ENCODE measurements at places on chromosomes 3 and 15.

- DNase-seq, result no peak
These were observed 264.2 kb downstream of the NFKBIZ start for GRCh38 chr3:102113421-102114041.

GRCh38 chr3:33026267-33026666 is 70.7 kb downstream of the GLB1 start:
- DNase-seq, result no peak

DNA sequence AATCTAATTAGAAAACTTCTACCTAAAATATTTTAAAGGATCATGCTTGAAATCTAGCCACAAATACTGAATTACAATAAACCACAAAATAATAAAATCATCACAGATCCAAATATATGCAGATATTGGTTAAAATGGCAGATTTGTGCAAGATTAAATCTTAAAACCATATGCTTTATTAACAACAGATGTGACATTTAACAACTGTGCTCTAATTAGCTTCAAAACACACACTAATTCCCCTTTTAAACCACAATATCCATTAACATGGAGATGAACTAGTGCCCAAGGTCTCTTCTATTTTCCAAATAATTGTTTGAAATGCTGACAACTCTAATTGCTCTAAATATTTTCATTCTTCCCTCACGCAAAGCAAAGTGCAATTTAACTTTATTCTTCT is 1530.3 kb downstream of the SI start:
- no peak for DNase-seq

DNA sequence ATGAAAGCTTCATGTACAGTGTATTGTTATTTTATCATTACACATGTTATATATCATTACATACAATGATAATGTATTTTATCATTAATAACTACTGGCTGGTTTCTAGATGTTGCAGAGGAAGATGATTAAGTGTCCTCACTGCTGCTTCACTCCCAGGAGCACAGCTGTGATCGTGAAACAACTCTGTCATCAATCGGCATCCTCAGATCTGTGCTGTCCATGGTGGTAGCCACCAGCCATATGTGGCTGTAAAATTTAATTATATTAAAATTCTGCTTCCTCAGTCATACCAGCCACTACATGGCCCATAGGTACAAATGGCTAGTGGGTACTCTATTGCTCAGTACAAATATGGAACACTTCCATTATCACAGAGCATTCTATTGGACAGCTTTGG is 379.4 kb upstream of the CFAP20DC start:
- DNase-seq, result no peak

DNA sequence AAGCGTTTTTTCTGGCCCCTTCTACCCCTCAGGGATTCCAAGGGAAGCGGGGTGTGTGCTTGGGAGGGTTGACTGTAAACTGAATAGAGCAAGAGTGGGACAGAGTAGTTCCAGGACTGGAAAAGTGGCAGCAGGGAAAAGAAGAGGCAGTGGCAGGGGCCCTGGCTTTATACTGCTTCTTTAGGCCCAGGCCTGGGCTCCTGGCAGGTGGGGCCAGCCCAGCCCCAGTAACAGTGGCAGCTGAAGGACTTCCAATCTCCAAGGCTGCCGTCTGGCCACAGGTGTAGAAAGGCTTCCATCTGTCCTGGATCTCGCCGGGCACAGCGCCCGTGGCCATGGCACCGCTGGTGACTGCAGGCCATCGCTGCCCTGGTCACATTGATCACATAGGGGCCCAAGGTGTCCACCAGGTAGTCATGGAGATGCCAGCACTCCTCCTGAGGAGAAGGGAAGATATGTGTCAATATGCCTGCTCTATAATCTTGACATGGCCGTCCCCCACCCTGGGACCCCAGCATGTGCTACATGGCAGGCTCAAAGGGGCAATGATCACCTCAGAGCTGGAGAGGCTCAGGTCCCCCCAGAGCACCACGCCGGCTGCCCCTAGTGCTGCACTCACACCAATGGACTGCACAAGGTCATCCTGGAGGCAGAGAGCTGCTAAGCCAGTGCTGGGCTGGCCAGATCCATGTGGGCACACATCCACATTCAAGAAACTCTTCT is 1.0 kb upstream of the IFRD2 start:
- DNase-seq, result no peak

- DNase-seq, result no peak
These were observed 104.4 kb downstream of the PPP2R3A start for GRCh38 chr3:136069933-136070332.

DNA sequence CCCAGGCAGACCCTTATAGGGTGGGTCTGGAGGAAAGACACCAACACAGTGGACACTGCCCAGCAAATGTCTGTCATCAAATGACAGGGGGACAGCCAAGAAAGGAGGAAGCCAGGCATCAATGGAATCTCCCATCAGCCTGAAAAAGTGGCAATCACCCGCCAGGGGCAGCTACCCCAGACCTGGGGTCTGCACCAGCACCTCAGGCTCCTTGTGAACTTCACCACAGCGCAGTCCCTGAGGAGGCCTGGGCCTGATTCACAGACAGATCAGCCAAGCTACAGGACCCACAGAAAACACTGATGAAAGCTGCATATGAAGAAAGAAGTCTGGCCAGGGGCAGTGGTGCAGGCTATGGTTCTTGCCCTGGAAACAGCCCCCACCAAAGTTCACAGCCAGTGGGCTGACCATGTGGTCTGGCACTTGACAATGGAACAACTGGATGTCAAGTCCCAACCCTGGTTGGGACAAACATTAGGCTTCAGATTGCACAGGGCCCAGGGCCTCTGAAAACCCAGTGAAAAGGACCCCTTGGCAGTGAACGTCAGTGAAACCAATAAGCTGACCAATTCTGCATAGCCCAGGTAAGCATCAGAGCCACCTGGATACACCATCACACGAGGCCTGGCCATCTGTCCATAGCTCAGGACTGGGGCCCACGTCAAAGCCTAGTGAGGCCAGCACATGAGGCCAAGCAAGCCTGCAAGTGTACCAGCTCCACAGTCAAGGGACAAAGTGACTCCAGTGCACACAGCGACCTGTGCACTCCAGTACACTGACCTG is 29.1 kb downstream of the ALS2CL start:
- no peak for DNase-seq

- no peak for DNase-seq
These were observed 37.8 kb downstream of the CCNL1 start for GRCh38 chr3:157122116-157122515.

GRCh38 chr3:127717357-127718244 is 44.8 kb downstream of the ABTB1 start:
- no peak for DNase-seq

DNA sequence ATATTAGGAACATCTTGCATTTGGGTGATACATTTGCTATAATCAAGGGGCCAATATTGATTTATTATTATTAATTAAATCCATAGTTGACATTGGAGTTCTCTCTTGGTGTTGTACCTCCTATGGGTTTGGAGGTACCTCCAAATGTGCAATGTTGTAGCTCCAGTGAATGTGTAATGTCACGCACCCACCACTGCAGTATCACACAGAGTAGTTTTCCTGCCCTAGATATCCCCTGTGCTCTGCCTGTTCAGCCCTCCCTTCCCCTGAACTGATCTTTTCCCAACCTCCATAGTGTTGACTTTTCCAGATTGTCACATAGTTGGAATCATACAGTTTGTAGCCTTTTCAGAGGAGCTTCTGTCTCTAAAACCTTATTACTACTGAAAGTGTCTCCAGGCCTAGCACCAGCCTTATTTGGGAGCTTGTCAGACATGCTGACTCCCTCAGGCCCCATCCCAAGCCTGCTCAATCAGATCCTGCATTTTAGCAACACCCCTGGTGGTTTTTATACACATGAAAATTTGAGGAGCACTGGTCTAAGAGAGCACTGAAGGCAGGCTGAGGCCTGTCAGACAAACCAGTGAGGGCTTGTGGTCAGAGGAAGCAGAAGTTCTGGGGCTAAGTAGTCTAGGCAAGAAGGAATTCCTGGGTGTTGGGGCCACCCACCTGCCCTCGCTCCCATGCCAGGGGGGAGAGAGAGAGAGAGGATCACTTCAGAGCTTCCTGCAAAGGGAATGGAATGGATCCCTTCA is 73.4 kb downstream of the SLC6A11 start:
- no peak for DNase-seq

DNA sequence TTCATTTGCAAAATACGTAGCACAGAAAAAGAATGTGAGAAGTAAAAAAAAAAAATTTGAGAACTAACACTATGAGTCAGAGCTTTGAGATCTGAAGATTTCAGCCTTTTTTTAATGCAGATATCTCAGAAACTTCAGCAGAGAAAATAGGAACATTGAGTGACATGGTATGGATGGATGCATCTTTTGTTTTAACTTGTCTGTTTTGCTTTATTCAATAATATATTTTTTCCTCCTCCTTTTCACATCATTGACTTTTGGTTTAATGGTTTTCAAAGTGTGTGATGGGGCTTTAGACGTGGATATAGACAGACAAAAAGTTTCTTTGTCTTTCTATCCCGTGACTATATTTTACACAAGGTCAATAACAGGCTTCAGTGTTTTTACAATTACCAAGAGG is 426.7 kb upstream of the FRG2C start:
- DNase-seq, result no peak
